RWPE2 (cell line): ENCODE measurements at places on chromosomes 16 and 17.

GRCh38 chr16:11624205-11624604, 37.5 kb upstream of the LITAF start:
- DNase-seq = no peak

- peak; percentile 80 for DNase-seq
Observed at GRCh38 chr17:80008383-80008840, 27.3 kb downstream of the TBC1D16 start.

DNA sequence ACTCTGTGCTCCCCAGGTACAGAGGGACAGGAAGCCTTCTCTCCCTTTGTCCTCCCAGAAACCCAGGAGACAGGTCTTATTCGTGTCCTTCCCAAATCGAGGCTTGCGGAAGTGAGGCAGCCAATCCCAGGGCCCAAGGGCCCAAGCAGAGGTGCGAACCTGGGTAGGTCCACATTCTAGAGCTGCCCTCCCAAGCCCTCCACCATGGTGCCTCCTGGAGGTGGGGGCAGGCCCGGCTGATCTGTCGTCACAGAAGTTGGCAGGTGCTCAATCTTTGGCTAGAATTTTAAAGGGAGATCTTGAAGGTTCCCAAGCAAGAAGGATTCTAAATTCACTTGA, 21.5 kb downstream of the MRC2 start:
- DNase-seq = no peak

DNA sequence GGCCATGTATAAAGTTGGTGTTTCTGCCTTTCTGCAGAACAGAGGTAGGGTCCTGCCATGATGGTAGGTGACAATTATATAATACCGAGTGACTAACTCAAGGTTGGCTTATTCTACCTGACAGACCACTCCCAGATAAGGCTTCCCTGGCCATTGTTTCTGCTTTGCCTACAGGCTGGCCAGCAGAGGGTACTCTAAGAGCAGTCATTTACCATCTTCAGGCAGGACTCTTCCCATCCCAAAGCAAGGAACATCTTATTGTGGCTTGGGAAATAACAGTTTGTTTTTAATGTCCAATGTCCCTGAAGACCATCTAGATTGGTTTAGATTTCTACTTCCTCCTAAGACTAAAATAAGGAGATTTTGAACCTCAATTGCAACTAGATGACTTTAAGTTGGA, 74.1 kb downstream of the SNX11 start:
- DNase-seq = no peak

DNA sequence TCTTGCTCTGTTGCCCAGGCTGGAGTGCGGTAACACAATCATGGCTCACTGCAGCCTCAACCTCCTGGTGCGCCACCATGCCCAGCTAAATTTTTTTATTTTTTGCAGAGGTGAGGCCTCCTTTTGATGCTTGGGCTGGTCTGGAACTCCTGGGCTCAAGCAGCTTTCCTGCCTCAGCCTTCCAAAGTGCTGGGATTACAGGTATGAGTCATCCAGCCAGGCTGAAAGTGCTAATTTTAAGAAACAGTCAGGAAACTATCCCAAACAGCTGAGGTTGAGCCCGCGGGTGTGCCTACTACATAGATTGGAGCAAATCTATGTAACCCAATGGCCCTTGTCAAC, 738 bp upstream of the XPO6 start:
- no peak for DNase-seq

- no peak for DNase-seq
Observed at GRCh38 chr17:67833946-67834631, 8.8 kb downstream of the BPTF start.

- DNase-seq = no peak
Observed at GRCh38 chr16:77183137-77183536, 7.9 kb upstream of the MON1B start.

DNA sequence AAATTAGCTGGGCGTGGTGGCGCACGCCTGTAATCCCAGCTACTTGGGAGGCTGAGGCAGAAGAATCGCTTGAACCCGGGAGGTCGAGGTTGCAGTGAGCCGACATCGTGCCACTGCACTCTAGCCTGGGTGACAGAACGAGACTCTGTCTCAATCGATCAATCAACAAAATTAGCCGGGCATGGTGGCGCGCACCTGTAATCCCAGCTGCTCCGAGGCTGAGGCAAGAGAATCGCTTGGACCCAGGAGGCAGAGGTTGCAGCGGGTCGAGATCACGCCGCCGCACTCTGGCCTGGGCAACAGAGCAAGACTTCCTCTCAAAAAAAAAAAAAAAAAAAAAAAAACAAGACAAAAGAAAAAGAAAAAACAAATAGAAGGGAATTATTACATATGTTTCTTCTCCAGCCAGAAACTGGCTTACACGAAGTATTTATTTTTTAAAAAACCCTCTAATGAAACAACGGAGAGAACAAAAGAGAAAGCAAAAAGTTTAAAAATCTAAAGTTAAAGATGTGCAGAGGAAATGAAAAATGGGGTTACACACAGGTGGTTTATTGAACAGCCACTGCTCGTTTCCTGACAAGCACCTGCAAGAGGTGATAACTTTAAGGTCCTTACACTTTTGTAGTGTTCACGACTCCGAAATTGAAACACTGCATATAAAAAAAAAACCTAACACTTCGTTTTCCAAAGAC, 1.4 kb downstream of the SYNRG start:
- DNase-seq = no peak

GRCh38 chr16:7246578-7246977, 86.1 kb upstream of the RBFOX1 start:
- no peak for DNase-seq

GRCh38 chr17:14557480-14557879, 256.6 kb downstream of the HS3ST3B1 start:
- no peak for DNase-seq

DNA sequence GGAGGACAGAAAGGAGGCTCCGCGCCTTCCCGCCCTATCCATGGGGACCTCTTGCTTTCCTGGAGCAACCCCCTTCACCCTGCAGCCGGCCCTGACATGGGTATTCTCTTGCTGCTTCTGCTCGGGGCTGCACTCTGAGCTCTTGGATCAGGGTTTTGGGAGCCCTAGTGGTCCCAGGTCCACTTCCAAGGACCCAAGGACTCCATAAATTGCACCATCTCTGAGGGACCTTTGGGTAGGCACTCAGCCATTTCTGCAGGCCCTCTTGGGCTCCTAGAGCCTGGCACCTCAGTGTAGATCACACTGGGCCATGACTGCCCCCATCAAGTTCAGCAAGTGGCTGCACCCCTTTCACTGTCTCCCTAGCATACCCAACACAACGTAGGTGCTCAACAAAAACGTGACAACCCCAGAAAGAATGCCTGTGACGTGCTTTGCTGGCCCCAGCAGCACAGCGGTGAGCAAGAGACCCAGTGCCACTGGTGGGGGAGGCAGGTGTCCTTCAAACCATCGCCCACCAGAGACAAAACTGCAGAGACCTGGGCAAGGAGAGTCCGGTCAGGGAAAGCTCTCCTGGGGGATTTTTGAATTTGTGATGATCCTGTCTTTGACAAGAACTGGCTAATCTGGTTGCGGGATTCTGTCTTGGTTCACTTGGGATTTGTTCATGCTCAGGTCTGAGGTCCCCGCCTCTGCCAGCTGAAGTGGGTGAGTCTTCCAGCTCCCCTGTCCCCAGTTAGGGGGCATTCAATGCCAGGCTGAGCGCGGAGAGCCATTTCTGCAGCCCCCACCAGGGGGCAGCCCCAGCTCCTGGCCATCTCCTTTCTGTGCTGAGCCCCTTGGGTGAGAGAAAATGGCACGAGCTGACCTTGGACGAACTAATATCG, 2.5 kb upstream of the RAB11FIP4 start:
- DNase-seq = no peak

- no peak for DNase-seq
Observed at GRCh38 chr17:60079401-60080243, 901 bp upstream of the HEATR6 start.

GRCh38 chr17:33459078-33459940, 166.2 kb upstream of the ASIC2 start:
- no peak for DNase-seq

- no peak for DNase-seq
Observed at GRCh38 chr16:179211-180092, 807 bp upstream of the HBQ1 start.

DNA sequence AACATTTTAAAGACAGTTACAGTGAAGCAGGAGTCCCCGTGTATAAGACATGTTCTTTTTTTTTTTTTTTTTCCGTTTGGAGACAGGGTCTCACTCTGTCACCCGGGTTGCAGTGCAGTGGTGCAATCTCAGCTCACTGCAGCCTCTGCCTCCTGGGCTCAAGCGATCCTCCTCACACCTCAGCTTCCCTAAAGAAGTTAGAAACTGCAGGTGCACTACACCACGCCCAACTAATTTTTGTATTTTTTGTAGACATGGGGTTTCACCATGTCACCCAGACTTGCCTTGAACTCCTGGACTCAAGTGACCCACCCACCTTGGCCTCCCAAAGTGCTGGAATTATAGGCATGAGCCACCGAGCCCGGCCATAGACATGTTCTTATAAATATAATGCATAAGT, 3.0 kb downstream of the EVI2B start:
- no peak for DNase-seq

- DNase-seq = no peak
Observed at GRCh38 chr17:60971515-60972369, 294.1 kb downstream of the BCAS3 start.

DNA sequence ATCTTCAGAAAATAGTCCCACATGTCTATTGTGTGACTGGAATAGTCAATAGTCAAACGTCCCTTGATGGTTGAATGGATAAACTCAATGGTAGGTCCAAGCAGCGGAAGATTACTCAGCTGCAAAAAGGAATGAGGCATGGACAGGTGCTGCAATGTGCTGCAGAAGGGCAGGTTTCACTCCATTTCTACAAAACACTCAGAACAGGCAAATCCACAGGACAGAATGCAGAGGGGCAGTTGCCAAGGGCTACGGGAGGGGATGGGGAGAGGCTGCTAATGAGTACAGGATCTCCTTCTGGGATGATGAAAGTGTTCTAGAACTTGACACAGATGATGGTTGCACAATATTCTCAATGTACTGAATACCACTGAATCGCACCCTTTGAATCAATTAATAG, 151.0 kb downstream of the RBFOX3 start:
- no peak for DNase-seq

- DNase-seq = no peak
Observed at GRCh38 chr17:43406676-43407645, 8.2 kb downstream of the ARL4D start.

DNA sequence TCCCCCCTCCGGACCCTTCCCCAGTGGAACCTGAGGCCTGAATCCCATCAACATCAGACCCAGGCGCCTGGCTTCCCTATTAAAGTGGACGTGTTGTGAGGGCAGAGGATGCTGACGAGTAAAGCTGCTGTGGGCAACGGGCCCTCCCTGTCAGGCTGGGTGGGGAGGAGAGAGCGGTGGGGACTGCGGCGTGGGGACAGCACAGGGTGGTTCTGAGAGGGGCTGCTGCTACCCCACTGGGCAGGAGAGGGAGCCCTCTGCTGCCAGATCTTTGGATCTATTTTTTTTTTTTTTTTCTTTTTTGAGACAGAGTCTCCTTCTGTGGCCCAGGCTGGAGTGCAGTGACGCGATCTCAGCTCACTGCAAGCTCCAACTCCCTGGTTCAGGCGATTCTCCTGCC, 5.9 kb downstream of the CA5A start:
- no peak for DNase-seq

- no peak for DNase-seq
Observed at GRCh38 chr17:50954641-50955121, 88.5 kb upstream of the TOB1 start.

- no peak for DNase-seq
Observed at GRCh38 chr17:20105539-20106280, 96.6 kb downstream of the SPECC1 start.

GRCh38 chr17:5838661-5839300, 231.4 kb upstream of the WSCD1 start:
- DNase-seq = no peak

- DNase-seq = no peak
Observed at GRCh38 chr17:38467491-38467890, 39.2 kb downstream of the ARHGAP23 start.

DNA sequence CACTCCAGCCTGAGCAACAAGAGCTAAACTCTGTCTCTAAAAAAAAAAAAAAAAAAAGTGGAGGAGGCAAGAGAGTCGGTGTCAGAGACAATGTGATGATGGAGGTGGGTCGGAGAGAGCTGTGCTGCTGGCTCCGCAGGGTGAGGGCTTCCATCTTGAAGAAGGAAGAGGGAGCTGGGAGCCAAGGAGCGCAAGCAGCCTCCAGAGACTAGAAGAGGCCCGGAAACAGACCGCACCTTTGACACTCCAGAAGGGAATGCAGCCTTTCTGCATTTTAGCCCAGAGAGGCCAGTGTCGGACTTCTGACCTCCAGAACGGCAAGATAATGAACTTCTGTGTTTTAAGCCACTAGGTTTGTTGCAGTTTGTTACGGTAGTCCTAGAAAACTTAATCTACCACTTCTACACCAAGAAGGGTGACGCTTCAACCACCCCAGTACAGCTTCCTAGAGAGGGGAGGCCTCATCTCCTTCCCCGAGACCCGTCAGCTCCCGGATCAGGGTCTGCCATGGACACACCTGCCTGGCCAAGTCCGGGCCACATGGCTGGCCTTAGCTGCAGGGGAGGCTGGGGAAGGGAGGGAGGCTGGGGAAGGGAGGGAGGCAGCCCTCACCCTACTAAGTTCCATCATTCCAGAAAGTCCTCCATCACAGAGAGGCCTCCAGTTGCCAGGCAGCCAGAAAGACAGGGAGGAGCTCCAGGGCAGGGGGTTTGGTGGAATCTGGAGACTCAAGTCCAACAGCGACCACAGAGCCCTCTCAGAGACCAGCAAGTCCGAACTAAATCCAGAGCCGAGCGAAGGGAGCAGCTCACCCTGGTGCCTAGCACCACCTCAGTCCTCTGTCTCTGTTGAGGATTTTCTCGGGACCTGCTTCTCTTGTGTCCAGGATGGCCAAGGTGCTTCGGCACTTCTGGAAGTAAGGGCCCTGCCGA, 13.2 kb upstream of the RBFOX3 start:
- DNase-seq = peak; percentile 39

DNA sequence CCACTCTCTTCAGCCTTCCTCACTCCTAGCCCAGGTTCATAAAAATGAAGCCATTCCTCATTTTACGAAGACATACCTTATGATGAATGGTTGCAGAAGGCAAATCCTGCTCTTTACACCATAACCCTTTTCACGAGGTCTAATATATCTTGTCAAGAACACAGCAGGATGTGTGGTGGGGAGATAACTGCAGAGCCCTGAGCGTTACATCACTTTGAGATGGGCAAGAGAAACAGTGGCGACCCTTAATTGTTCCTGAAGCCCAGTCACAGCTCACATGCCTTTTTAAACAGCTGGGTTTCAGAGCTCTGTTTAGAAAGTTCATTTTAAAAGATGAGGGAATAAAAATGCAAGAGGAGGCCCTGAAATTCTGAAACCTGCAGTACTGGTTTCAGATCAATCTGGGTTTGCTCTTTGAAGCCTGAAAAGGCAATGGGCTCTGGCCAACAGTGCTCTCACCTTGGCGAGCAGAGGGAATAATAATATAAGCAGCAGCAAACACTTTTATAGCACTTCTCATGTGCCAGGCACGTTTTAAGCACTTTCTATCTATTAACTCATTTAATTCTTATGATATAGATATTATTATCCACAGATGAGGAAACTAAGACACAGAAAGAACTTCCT, 2.9 kb downstream of the FAM117A start:
- no peak for DNase-seq

DNA sequence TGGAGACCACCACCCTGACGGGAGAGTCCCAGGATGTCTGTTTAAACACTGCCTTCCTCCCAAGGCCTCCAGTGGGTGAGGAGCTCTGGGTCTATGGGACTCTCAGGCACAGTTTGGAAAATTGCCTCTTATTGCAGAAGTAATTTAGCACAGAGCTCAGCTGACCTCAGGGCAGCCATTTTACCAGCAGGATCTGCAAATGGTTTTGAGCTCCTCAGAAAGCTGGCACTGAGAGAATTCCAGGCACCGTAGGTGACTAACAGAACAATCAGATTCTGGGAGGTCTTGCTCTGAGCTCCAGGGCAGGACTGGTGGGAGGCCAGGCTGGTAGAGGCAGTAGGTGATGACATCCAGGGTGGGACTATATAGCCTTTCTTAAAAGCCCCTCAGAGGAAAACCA, 17.3 kb upstream of the C16orf74 start:
- DNase-seq = no peak
